ENCODE measurements at places on chromosomes 5 and 9. TPM values are rescaled to one million over a fixed set of nuclear protein-coding genes. Genes with fewer than 3 reads are reported as not detected.

Gene NEURL1B
- total RNA-seq: 84.0 TPM

Gene BHMT2
- total RNA-seq: 3.2 TPM

Gene XPA
- 44.4 TPM for total RNA-seq

Gene KLF4
- 304 TPM for total RNA-seq

Data from transverse colon (tissue), 4 donors.